Muscle of back (tissue), 13 donors: ENCODE measurements at places on chromosomes 1 and 21.

- DNase-seq: peak; percentile 55
Measured at GRCh38 chr1:55861676-55862340, 646.6 kb upstream of the USP24 start.

- DNase-seq: no peak
Measured at GRCh38 chr1:226786550-226786949, 47.5 kb upstream of the ITPKB start.

DNA sequence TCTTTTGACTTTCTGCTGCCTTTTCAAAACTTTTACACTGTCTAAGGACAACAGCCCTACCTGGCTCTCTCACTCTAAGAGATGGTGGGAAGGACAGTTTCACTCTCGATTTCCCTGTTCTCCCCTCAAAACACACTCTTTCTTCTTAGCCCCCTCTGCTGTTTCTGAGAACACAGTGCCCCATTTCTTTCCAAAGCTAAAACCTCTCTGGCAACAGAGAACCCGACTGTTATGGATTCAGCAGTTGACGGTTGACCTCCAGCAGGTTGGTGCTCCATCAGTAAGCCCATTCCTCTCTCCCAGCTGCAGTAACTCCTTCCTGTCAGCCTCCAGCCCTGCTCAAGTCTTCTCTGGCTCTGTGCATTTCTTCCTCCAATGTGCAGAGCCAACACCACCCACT, 88.2 kb upstream of the ABCD3 start:
- DNase-seq: no peak

DNA sequence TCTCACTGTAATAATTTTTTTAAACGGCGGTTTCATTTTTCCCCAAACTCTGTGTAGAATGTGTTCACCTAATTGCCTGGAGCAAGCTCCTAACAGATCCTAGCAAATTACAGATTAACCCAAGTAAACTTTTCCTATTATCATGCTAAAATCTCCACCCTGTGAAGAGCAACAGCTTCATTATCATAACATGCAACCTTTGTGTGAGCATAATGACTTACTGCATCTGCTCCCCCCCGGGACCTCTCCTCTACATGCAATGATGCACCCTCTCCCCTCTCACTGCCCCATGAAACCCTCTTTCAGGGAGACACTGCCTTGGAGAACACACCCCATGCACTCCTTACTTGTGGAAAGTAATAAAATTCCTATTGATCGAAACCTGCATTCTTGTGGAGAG, 717.0 kb upstream of the TMPRSS15 start:
- DNase-seq: no peak

- DNase-seq: no peak
Measured at GRCh38 chr1:155651861-155652661, 36.5 kb downstream of the YY1AP1 start.
